ENCODE measurements at places on chromosomes 16 and 17.

- H3K27ac ChIP-seq, result no peak overlapping the region
- no peak for DNase-seq
- H3K27me3 ChIP-seq, result no peaks in the 10 kb centered on the region
- no peak overlapping the region for H3K4me3 ChIP-seq
- no peaks in the 10 kb centered on the region for H3K4me1 ChIP-seq
These were observed 4.0 kb upstream of the NAE1 start for GRCh38 chr16:66834746-66835145.

GRCh38 chr16:85350973-85351372 is 238.7 kb upstream of the CIBAR2 start:
- no peaks in the 10 kb centered on the region for H3K36me3 ChIP-seq
- DNase-seq, result no peak
- H3K4me1 ChIP-seq, result peaks cover 3% of the 10 kb centered on the region
- H3K27me3 ChIP-seq, result no peaks in the 10 kb centered on the region

DNA sequence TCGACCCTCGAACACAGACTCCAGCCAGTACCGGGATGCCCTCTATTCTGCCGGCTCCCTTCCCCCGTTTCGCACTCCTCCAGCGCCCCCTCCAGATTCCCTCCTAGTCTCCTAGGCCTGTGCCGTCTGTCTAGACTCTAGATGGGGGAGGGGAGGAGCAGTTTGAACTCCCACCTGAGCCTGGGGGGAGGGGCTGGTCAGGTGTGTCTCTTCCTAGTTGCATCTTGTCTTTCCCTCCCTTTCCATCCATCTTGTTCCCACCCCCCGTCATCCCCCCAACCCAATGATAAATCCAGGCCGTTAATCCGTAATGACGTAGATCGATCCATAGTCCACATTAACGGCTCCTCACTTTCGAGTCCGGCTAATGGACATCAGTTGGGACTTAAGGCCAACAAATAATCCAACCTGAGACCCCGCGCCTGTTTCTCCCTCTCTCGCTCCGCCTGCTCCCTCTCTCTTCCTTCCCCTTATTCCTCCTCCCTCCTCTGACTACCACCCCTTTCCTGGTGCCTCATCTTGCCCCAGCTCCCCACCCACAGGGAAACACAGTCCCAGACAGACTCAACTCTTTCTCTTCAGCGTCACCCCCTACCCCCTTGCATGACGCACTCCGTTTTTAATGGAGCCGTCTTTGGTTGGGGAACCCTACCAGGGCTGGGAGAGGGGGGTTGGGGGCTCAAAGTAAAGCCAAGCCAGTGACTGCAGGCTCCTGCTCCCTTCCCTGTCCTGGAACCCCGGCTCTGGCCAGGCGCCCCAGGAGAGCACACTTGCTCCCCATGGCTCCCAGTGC is 3.4 kb upstream of the HOXB5 start:
- no peaks in the 10 kb centered on the region for H3K36me3 ChIP-seq
- H3K27ac ChIP-seq, result no peak overlapping the region
- peak; percentile 81 for DNase-seq
- peak overlapping the region; percentile 41 for H3K4me3 ChIP-seq

- H3K36me3 ChIP-seq, result no peaks in the 10 kb centered on the region
- H3K27me3 ChIP-seq, result no peaks in the 10 kb centered on the region
- H3K4me3 ChIP-seq, result no peak overlapping the region
- H3K27ac ChIP-seq, result no peak overlapping the region
- DNase-seq, result no peak
These were observed 102.9 kb upstream of the ZFHX3 start for GRCh38 chr16:73150786-73151185.

GRCh38 chr17:58382108-58382871 is 30.3 kb upstream of the SUPT4H1 start:
- no peak for DNase-seq
- no peaks in the 10 kb centered on the region for H3K36me3 ChIP-seq
- H3K27ac ChIP-seq, result no peak overlapping the region
- H3K4me1 ChIP-seq, result peaks cover under 1% of the 10 kb centered on the region
